ENCODE measurements at places on chromosomes 2 and 18.

GRCh38 chr2:143140864-143141661 is 11.8 kb downstream of the ARHGAP15 start:
- DNase-seq = peak; percentile 16

DNA sequence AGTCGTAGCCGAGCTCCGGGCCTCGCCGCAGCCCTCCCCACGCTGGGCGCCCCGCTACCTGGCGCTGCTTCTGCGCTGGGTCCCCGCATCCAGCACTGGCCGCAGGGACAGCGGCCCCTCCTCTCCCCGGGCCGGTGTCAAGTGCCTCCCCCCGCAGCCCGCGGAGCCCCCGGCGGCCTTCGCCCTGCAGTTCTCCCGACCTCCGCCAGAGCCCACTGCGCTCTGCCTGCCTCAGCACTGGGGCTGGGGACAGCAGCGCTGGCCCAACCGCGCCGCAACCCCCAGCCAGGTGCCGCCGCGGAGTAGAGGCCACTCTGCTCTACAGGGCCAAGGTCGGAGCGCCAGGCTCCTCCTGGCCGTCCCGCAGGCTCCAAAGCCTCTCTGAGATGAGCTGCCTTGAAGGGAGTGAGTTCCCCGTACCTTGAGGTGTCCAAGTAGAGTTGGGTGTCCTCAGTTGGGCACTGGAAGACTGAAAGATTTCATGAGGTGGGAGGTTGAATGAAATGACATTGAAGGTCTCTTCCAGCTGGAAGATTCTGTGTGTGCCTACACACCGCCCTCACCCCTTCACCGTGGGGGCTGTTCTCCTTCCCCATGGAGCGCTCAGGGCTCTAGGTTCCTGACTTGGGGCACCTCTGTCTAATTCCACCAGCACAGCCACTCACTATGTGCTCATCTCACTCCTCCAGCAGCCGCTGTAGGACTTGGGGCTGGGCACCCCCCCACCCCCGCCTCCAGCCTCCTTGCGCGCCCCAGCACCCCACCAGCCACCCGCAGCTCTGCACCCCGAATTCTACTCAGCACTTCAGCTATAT is 854 bp upstream of the DNMT3A start:
- peak; percentile 89 for DNase-seq

- no peak for DNase-seq
Observed at GRCh38 chr2:167681234-167682015, 566.0 kb downstream of the STK39 start.

- no peak for DNase-seq
Observed at GRCh38 chr2:239715606-239716005, 309.5 kb downstream of the NDUFA10 start.

GRCh38 chr2:240839152-240840143 is 19.4 kb upstream of the KIF1A start:
- DNase-seq = no peak

DNA sequence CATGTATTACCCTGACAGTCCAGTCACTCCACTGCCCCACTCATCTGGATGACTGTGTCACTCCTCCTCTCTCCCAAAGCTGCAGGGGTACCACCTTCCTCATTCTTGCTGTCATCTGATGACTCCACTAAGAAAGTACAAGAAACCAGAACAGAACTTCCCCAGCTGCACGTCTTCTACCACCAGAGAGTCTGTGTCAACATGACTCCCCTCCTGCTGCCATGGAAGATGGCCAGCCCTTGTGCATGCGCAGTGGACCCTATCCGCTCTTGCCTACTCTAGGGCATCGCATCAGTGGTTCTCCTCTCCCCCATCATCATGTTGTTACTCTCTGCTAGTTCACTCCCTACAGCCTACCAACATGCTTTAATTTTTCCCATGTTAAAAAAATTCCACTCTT is 14.5 kb upstream of the ST8SIA3 start:
- no peak for DNase-seq

- DNase-seq = no peak
Observed at GRCh38 chr2:64296140-64296480, 151.9 kb upstream of the PELI1 start.

DNA sequence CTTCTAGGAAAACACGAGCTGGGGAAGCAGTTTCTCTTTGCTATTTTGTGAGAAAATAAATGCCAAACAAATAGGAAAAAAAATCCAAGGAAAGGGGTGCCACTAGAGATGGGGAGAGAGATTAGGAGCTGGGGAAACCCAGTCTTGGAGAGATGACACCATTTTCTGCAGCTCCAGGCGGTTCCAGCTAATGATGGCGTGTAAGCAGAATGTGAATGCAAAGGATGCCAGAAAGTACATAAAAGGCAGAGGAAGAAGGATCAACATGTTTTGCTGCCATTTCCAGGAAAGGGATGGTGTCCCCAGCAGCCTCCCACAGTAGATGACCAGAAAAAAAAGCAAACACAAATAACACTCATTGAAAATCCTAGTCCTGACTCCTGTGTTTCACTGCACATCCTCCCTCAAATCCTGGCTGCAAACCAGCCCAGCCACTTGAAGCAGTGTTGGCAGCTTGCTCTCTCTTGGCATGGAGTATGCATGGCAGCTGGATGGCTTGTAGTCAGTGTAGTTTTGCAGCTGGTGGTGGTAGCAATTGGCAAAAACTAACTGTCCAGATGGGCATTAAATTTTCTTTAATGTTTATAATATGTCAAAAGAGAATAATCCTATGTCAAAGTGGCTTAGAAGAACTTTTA is 93.6 kb downstream of the FTCDNL1 start:
- no peak for DNase-seq

GRCh38 chr2:88813612-88814011 is 122.1 kb downstream of the RPIA start:
- peak; percentile 3 for DNase-seq

GRCh38 chr2:181985632-181986205 is at the start of gene PPP1R1C:
TSS of gene PPP1R1C (plus strand) at chr2:181985853. CDS start at chr2:181986111, 258 bp downstream.
- no peak for DNase-seq

DNA sequence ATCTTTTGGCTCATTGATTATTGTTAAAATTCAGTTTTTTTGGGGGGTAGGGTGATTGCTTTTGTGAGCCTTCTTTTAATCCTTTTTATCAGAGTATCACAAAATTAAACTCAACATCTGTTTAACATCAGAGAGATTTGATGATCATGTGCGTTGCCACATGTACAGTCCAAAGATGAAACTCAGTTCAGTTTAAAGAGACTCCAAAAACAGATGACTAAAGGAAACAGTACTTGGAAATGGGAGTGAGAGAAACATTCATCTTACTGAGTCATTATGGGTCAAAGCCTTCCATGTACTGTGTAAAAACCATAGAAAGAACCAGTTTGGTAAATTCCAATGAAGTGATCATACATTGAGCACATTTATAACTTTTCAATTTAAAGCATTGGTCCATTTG is 53.0 kb downstream of the LYPD6 start:
- DNase-seq = no peak

- no peak for DNase-seq
Observed at GRCh38 chr18:9413576-9413975, 61.7 kb upstream of the RALBP1 start.

GRCh38 chr18:62952807-62953206 is 237.5 kb downstream of the PHLPP1 start:
- DNase-seq = no peak

- DNase-seq = no peak
Observed at GRCh38 chr2:120736624-120737339, 1.1 kb downstream of the GLI2 start.

- no peak for DNase-seq
Observed at GRCh38 chr2:224918626-224919471, 123.4 kb downstream of the DOCK10 start.

- no peak for DNase-seq
Observed at GRCh38 chr2:207565736-207566500, 36.2 kb downstream of the CREB1 start.

- DNase-seq = no peak
Observed at GRCh38 chr18:79792988-79793355, 4.8 kb upstream of the KCNG2 start.

DNA sequence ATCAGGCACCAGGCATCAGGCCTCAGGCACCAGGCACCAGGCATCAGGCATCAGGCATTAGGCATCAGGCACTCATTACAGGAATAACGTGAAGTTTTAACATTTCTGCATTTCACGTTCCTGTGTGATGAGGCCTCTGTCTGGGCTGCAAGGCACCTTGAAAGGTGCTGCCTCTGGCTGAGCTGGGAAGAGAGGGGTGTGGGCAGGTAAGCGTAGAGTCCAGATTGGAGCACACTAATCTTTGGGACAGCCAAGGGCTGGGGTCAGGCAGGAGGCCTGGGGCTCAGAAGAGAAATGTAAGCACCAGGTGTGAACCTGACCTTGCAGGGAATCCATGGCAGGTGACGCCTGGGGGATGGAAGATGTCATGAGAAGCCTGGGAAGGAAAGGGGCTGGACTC is 25.3 kb upstream of the SNTG2 start:
- no peak for DNase-seq

- no peak for DNase-seq
Observed at GRCh38 chr18:52723550-52723970, 383.6 kb downstream of the DCC start.

DNA sequence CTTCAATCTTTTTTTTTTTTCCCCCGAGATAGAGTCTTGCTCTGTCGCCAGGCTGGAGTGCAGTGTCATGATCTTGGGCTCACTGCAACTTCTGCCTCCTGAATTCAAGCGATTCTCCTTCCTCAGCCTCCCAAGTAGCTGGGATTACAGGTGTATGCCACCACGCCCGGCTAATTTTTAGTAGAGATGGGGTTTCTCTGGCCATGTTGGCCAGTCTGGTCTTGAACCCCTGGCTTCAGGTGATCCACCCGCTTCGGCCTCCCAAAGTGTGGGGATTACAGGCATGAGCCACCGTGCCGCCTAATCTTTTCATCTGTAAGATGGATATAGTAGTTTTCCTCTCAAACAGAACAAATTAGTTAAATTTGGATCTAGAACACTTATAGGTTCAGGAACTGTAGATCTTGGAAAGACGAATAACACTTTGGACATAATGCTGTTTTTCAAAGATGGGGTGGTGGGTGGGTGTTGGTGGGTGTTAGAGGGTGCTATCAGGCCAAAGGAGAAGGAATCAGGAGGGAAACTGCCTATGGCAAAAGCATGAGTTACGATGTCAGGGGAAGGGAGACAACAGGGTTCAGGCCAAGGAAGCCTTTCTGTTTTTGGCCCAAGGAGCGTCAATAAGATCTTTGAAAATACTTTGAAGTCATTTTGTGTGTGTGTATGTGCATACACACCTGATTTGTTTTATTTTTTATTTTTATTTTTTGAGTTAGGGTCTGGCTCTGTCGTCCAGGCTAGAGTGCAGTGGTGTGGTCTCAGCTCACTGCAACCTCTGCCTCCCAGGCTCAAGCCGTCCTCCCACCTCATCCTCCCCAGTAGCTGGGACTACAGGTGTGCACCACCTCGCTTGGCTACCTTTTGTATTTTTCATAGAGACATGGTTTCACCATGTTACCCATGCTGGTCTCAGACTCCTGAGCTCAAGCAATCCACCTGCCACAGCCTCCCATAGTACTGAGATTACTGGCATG is 6.8 kb downstream of the RPL37A start:
- DNase-seq = no peak

DNA sequence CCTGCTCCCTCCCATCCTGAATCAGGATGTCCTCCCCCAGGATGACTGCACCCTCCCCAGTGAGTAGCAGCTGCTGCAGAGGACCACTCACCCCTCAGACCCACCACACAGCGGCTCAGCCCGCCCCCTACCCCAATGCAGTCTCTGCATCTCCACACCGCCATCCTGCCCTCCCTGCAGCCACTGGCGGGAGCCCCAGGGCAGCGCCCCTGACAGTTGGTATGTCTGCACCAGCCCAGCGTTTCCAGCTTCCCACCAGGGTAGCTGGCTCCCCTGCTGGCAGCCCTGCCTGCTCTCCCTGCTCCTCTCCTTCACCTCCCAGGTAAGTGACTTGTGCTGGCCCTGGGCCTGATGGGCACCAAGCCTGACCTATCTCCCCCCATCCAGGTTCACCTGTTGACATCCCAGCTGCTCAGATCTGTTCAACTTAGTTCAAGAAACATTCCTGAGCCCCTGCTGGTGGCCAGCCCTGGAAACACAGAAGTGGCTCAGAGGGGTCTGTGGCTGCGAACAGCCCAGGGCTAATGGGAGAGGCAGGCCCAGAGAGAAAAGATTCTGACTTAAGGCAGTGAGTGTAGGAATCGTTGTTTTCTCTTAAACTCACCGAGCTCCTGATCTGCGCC is 117.7 kb upstream of the RAB6C start:
- DNase-seq = no peak

- no peak for DNase-seq
Observed at GRCh38 chr18:32420084-32420750, 50.5 kb downstream of the GAREM1 start.

DNA sequence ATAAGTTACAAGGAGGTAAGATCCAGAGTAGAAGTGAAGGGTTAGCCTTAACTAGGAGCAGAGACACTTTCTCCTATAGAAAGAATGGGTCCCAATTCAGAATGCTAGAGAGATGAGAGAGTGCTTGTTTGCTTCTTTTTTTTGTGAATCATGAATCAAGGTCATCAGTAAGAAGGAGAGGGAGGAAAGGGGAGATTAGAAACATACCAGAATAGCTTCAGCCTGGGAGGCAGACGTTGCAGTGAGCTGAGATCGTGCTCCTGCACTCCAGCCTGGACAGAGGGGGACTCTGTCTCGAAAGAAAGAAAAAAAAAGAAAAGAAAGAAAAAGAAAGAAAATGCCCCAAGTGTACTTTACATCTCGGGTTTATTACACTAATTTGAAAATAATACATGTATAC is 55.8 kb upstream of the SLC35F5 start:
- no peak for DNase-seq

- no peak for DNase-seq
Observed at GRCh38 chr2:228956701-228957474, 314.2 kb downstream of the PID1 start.

DNA sequence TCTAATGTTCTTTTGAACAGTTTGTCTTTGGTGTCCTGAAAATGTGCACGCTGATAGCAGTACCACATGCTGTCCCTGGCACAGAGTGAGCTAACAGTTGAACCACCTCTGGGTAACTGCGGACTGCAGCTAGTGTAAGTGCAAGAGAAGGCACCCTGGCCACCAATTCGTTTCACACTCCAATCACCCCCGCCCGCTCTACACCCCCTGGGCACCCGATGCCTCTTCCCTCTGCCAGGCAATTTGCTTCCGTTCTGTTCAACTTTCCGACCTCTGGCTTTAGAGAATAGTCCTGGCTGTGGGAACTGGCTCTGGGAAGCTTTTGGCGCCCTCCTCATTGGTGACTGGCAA is 1.4 kb downstream of the DOCK10 start:
- no peak for DNase-seq

DNA sequence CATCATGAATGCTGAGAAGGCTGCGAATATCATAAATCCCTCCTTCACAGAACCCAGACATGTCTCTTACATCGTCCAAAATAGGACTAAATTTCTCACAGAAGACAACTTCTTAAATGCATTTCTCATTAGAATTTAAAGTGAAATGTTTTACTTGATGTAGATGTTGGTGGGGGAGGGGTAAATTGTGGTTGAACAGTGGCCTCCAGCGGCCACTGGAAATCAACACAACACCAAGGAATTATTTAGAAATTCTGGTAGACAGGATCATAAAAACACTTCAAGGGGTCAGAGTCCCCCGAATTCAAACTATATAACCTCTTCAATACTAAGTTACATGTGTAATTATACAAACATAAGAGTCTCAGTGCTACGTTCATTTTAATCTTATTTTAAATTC is 135.9 kb downstream of the ABCA12 start:
- peak; percentile 51 for DNase-seq
